ENCODE measurements at places on chromosomes 3 and 15. TPM values are rescaled to one million over a fixed set of nuclear protein-coding genes. Genes with fewer than 3 reads are reported as not detected.

DNA sequence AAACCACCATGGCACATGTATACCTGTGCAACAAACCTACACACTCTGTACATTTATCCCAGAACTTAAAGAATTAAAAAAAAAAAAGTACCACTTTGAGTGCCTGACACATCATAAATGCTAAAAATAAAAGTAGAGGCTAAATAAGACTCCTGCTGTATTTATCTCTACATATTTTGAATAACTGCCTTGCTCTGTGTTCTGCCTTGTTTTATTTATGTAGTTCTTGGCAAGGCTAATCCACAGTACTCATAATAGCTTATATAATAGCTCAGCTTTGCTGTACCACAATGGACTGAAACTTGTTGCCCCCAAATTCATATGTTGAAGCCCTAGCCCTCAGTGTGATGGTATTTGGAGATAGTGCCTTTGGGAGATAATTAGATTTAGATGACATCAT lies 95.4 kb upstream of the ADAMTS9 start:
- DNase-seq = no peak

DNA sequence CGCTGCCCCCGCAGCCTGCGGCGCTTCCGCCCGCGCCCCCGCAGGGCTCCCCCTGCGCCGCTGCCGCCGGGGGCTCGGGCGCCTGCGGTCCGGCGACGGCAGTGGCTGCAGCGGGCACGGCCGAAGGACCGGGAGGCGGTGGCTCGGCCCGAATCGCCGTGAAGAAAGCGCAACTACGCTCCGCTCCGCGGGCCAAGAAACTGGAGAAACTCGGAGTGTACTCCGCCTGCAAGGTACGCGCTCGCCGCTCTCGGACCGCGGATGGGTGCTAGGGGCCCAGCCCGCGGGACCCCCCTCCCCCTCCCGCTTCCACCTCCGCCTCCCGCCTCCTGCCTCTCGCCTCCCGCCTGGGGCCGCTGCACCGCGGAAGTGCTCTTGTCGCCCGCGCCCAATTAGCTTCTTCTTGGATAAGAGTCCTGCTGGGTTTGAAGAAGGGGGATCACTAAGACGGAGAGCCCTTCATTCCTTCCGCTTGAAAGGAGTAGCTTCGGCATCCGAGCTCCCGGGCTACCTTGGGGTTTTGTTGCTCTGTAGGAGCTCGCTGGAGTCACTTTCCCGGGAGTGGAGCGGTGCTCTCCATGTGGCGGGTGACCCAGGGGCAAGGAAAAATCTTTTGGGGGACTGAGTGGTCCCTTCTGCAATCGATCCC lies 426 bp downstream of the KAT2B start:
- DNase-seq = peak; percentile 67

DNA sequence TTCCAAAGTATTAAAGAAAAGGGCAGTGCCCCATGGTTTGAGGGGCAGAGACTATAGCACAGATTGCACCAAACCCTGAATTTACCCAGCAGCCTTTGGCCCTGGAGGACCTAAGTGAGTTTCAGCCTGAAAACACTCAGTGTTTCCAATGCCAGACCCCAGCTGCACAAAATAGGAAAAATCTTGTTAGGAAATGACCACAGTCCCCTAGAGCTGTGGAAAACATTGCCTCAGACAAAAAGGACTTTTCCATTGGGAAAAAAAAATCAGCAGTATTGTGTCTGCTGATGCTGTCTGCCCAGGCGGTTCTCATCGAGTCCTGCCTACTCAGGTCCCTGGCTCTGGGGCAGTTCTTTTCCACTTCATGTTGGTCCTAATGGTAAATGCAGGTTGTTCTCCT lies 121.7 kb upstream of the DLG1 start:
- DNase-seq = no peak

The FETUB gene
- 0.24 TPM for total RNA-seq

DNA sequence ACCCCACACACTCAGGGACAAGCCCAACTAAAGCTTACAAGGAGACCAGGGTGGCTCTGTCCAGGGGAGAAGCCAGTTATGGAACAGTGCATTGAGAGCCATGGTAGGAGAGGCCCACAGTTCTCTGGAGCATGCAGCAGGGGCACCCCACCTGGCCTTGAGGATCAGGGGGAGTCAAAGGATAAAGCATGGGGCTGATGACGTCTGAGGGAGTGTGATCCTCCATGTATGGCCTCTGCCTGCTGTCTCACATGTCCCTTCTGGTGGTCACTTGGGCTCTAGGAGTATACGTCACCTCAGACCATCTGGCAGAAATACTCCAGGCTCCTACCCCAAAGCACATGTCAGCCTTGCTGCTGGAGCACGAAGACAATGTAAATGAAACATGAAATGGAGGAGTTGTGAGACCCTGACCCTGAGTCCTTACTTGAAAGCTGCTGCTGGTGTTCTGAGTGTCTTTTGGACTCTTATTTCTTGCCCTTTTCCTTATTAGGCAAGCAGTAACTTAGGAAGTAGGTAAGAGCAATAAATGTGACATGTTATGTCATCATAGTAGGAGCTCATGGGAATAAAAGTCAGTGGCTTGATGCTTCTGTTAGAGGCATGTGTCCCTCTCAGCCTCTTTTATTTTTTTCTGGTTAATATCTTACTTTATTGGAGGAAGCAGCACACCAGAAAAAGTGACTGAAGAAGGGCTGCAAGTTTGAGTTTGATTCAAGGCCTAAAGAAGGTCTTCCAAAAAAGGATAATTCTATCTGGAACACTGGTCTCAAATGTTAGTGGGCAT lies 15.5 kb downstream of the SRPRB start:
- no peak for DNase-seq

The CPNE4 gene
- total RNA-seq = 2.4 TPM

The EFCC1 gene
- total RNA-seq = not detected

DNA sequence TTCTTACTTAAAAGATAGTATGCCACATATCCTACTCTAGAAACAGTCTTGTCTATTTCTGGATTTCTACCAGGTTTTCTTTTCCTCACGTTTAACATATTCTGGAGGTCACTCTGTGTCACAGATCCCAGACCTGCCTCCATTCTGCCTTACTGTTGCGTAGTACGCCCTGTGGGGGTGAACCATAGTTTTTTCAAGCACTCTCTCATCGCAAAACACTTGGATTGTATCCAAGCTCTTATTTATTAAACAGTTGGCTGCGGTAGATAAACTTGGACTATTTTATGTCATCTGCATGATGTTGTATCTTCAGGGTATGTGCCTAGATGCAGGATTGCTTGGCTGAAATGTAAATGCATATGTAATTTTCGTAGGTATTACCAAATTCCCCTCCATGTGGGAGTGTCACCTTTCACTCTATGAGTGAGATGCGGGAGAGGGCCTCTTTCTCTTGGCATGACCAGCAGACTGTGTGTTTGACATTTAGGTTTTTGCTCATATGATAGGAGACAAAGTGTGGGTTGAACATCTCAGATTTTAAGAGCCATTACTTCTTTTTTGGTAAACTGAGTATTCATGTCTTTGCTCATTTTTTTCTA lies 55.8 kb downstream of the ABTB1 start:
- no peak for DNase-seq

The CGNL1 gene
- 1.2 TPM for total RNA-seq

GRCh38 chr3:169755488-169755887 lies 9.4 kb downstream of the TERC start:
- peak; percentile 91 for DNase-seq

DNA sequence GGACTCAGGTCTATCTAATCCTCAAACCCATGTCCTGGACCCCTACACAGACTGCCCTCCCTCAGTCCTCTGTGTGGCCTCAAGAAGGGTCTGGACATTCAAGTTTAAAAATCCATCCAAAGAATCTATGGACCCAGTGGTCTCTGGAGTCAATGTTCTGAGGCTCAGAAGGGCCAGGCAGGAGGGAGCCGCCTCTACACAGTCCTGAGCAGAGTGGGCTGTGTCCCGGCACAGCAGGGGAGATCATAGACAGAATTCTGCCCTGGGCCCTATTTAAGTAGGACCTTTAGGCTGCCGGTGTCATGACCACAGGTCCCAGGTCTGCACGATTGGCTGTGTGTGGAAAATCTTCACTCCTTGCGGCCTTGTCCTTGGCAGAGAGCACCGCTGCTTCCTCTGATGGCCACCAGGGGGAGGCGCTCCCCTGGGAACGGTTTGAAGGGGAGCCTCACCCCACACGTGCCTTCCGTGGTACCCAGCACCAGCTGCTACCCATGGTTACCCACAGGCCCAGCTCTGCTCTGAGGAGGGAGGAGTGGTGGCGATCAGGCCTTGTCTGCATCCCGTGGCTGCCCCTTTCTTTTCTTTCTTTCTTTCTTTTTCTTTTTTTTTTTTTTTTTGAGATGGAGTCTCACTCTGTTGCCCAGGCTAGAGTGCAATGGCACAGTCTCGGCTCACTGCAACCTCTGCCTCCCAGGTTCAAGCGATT lies 37.9 kb downstream of the CHRD start:
- DNase-seq = peak; percentile 51

The BLM gene
- total RNA-seq = 0.83 TPM

- DNase-seq = no peak
These were observed 95.8 kb downstream of the PPARG start for GRCh38 chr3:12384451-12385233.

- DNase-seq = no peak
These were observed 771 bp downstream of the RARRES1 start for GRCh38 chr3:158731486-158731885.

- DNase-seq = no peak
These were observed 110.8 kb downstream of the MFSD1 start for GRCh38 chr3:158912621-158913020.

DNA sequence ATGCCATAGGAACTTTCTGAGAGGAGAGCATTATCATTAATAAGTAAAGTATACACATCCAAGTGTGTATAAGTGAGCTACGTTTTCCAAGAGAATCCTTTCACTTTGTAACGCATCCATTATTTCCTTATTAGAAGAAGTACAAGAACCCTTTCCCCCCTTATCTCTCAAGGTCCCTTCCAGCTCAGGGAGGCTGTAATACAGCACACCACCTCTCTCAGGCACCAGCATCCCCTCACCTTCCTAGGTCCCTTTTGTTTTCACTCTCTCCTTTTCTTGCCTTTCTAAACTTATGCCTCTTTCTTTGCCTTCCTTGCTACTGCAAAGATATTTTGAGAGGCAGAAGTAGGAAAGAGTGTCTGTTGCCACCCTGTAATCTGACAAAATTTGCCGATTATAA lies 446.0 kb downstream of the GRM7 start:
- DNase-seq = no peak

DNA sequence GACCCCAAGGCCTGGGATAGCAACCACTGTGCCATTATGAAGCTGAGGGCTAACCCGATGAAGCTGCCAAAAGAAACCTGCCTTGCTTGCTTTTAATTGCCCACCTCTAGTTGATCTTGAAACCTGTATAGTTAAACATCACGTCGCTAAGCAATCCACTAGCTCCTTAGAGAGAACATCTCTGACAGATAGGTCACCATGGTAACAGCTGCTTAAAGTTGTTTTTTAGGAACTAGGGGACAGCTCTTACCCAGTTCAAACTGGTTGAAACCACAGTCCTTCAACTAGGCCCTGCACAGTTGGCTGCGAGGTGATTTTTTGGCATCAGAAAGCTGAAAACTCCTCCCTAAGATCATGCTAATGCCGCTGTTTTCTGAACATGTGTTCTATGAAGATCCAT lies 135.7 kb downstream of the EBLN2 start:
- DNase-seq = no peak

DNA sequence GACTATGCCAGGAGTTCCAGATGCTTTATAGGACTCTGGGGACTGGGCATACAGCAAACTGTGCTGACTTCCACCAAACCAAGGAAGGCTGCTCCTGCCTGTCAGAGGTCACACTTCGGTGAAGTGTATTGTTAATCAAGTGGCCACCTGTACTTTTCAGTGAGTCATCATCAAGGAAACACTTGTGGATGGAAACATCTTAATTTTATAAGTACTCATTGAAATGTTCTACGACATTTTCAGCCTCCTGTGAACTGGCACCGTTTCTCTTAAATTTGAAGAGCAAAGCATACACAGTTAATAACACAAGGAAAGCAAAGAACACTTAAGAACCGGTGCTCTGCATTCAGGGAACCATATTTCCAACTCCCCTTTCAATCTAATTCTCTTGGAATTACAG lies 801.7 kb upstream of the DPPA4 start:
- DNase-seq = no peak
